GM13977 (cell line): ENCODE measurements at places on chromosomes 2 and 18.
A peak's percentile ranks its signal among the peaks of the same experiment; 100 is the strongest.

GRCh38 chr18:9708057-9708433 is at the start of gene RAB31:
Gene RAB31 (plus strand): TSS chr18:9708301. CDS start chr18:9708406, 105 bp downstream.
- DNase-seq = peak; percentile 74

DNA sequence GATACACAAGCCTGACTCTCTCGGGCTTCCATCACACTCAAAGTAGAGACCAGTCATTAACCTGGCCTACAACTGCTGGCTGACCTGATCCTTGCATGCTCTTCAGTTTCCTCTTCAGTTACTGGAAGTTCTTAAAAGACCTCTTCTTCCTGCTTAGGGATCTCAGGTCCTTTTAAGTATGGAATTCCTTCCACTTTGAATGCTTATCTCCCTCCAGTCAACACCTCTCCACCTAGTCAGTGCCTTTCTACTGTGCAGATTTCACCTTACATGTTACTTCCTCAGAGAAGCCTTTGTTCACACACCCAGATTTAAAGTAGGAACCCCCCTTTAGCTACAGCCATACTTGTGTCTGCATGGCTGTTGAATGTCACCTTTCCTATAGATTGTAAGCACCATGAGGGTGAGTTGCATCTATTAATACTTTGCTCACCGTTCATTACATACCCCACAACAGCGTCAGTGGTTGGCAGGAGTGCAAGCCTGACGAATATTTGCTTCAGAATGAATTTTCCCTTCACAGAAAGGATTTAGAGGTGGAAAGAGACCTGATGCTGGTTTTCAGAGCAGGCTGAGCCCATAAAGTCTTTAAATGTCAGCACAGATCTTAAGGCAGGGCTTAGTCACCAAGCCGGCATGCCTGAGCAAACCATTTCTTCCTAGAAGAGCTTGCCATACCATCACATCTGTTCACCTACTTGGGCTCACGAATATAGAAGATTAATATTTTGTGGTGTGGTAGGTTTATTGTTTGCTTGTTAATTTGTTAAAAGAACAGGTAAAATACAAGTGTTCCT is 90.1 kb downstream of the ACVR1 start:
- no peak for DNase-seq

GRCh38 chr2:46717344-46718121 is 198.1 kb downstream of the MCFD2 start:
- DNase-seq = no peak

GRCh38 chr2:161586517-161587167 is 37.6 kb upstream of the SLC4A10 start:
- DNase-seq = peak; percentile 28

DNA sequence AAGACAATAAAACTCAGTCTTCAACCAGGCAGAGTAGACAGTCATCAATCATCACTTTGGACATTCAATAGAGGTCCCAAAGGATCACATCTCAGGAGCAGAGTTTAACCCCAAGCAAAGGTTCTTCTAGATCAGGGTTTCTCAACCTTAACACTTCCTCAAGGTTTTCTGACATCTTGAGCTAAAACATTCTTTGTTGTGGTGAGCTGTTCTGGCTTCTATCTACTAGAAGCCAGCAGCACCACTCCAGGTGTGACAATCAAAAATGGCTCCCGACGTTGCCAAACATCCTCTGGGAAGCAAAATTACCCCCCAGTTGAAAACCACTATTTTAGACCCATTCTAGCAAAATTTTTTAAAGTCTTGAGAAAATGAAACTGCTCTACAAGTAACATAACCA is 22.0 kb downstream of the RTTN start:
- DNase-seq = no peak
